ENCODE measurements at places on chromosomes 1 and 21. TPM values are rescaled to one million over a fixed set of nuclear protein-coding genes. Genes with fewer than 3 reads are reported as not detected.

DNA sequence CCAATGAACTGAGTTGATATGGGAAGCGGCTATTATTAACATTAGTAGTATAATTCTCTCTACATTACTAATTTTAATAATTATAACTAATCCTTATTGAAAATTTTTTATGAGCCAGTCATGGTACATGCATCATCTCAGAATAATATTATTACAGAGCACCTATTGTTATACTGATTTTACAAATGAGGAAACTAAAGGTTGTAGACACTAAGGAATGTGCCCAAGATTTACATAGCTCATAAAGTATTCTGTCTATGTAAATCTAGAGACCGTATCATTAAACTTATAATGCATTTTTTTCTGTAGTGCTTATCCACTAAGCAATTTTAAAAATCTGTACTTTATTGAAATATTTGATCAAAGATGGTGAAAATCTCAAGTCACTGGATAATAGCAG is 825.9 kb downstream of the PLA2G4A start:
- DNase-seq = no peak
- no peaks in the 10 kb centered on the region for H3K36me3 ChIP-seq
- no peaks in the 10 kb centered on the region for H3K4me1 ChIP-seq
- H3K4me3 ChIP-seq = no peak overlapping the region

GRCh38 chr1:244049162-244050013 is 1.7 kb upstream of the ZBTB18 start:
- H3K36me3 ChIP-seq = peaks cover 6% of the 10 kb centered on the region
- H3K27ac ChIP-seq = peak overlapping the region; percentile 65
- peaks cover 17% of the 10 kb centered on the region for H3K4me1 ChIP-seq
- DNase-seq = peak; percentile 86

GRCh38 chr1:157403203-157403602 is 149.1 kb downstream of the FCRL5 start:
- DNase-seq = peak; percentile 9
- no peak overlapping the region for H3K27ac ChIP-seq
- no peaks in the 10 kb centered on the region for H3K36me3 ChIP-seq

ARPC5 gene
- total RNA-seq = 75.0 TPM
